ENCODE measurements at places on chromosomes 5 and 9. TPM values are rescaled to one million over a fixed set of nuclear protein-coding genes. Genes with fewer than 3 reads are reported as not detected.

GRCh38 chr9:37927132-37927531, 23.2 kb upstream of the SLC25A51 start:
- H3K27me3 ChIP-seq = no peaks in the 10 kb centered on the region
- H3K4me3 ChIP-seq = no peak overlapping the region
- no peaks in the 10 kb centered on the region for H3K36me3 ChIP-seq
- no peak for DNase-seq
- peaks cover 34% of the 10 kb centered on the region for H3K4me1 ChIP-seq

DNA sequence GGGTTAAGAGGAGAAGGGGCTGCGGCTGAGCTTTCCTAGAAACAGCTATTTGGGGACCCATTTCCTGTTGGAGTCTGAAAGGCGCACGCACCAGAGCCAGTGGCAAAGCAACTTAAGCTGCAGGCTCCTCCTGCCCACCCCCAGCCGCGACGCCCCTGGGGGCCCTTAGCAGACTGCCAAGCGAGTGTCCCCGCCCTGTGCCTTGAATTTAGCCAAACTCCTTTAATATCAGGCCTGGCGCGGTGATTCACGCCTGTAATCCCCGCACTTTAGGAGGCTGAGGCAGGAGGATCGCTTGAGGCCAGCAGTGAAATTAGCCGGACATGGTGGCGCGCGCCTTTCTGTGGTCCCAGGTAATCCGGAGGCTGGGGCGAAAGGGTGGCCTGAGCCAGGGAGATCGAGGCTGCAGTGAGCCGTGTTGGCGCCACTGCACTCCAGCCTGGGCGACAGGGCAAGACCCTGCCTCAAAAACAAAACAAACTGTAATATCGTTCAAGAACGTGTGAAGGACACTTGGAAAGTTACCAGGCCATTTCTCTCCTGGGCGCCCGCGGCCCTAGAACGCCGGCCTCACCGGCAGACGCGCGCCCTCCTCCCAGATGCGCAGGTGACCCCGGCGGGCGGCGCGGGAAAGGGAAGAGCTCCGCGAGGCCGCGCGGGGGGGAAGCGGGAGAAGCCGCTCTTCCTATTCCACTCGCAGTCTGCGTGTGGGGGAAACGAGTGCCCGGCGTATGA, 1.0 kb upstream of the F2R start:
- DNase-seq = no peak
- H3K27ac ChIP-seq = no peak overlapping the region
- H3K27me3 ChIP-seq = peaks cover 33% of the 10 kb centered on the region
- peaks cover 3% of the 10 kb centered on the region for H3K36me3 ChIP-seq
- peak overlapping the region; percentile 95 for H3K4me3 ChIP-seq
- peaks cover 24% of the 10 kb centered on the region for H3K4me1 ChIP-seq

DNA sequence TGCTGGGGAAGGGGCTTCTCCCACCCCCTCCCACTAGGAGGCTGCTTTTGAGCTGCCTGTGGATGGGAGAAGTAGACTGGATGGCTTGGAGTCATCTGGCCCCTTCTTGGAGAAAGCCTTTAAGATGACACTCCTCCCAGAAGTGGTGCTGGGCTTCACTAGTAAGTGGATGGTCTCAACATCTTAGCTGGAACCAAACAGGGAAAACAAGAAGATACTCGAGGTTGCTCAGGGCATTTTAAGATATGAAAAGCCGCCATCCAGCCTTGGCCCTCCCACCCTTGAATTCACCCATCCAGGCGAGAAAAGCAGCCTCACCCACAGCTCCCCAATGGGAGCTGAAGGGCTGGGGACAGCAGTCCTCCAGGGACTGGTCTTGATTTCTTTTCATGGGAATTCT, 7.8 kb upstream of the SMIM32 start:
- DNase-seq = no peak
- H3K27me3 ChIP-seq = peaks cover 49% of the 10 kb centered on the region
- peaks cover 2% of the 10 kb centered on the region for H3K36me3 ChIP-seq

C7 gene
- not detected for total RNA-seq

SPINK6 gene
- total RNA-seq = not detected
